Inflammatory macrophage treated with lipopolysaccharide for 1 hour (primary cell): ENCODE measurements at places on chromosomes 1 and 21.

DNA sequence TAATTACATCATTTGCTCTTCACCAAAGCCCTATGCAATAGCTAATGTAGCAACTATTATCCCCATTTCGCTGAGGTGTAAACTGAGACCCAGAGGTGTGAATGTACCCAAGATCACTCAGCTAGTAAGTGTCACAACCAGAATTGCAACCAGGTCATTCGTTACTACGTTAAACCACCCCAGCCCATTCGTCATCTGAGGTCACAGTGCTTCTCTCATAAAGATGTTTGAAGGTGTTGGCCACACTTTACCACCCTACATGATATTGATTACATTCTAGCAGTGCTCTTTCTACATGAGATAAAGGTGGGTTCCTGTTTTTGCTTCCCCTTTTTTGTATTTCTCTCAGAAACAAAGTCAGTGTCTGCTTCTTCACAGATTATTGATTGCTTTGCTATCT is 195.3 kb downstream of the ZBTB18 start:
- no peak for DNase-seq

DNA sequence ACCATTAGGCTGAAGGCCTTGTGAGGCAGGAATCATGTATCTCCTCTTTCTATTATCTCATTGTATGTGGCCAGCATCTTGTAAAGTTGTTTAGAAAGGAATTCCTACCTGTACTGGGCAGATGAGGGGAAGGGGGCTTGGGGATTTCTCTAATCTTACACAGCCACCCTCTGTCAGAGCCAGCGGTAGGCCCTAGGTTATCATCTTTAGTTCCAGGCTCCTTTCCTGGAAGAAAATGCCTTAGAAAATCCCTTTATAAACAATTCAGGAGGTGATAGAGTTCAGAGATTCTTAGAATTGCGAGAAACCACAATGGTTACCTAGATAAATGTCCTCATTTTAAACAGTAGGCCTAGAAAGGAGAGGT is 35.2 kb downstream of the DPT start:
- no peak for DNase-seq

- no peak for DNase-seq
Measured at GRCh38 chr1:7495962-7496361, 275.1 kb upstream of the VAMP3 start.

DNA sequence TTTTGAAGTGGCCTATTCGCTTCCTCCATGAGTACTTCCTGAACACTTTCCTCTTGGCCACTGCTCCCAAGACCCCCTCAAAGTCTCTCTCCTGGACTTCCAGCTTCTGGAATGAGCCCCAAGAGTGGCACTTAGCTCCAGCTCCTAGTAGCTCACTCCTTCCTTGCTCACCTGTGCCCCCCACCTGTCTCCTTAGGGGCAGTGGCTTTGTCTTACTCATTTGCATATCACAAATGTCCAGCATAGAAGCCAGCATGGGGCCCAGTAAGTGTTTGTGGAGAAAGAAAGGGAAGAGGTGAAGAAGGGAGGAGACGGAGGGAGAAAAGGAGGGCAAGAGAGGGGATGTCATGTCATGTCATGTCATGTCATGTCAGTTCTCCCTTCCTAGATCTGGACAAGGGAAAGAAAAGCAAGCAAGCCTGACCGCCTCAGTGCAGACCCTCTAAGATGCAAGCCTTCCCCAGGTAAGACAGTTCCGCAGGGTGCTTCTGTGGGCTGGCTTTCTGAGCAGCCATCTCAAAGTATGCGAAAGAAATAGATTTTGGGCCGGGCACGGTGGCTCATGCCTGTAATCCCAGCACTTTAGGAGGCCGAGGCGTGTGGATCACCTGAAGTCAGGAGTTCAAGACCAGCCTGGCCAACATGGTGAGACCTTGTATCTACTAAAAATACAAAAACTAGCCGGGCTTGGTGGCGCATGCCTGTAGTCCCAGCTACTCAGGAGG is 6.9 kb upstream of the MX1 start:
- no peak for DNase-seq

DNA sequence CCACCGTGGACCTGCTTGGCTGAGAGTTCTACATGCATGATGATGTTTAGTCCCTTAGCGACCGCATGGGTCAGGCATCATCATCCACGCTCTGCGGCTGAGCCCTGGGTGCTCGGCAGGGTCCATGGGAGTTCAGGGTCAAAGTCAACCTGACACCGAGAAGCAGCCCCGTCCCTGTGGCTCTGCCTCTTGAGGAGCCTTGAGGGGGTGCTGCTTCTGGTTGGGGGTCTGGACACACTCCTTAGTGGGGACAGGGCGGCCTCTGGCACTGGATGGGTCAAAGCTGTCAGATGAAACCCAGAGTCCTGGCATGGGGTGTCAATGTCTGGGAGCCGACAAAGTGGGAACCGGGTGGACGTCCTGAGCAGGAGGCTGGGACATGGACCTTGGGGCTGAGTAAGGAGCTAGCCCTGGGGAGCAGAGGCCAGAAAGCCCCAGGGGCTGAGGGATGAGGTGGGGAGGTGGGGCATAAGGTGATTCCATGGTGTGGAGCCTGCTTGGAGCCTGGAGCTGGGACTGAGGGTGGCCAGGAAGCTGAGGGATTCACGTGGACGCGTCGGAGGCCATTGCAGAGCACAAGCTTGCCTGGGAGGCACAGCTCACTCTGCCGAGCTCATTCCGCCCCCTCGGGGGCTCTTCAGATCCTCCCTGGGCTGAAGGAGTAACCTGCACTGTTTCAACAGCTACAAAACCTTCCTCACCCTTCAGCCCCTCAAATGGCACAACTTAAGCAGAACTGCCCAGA is 53.9 kb downstream of the UMODL1 start:
- DNase-seq: no peak

GRCh38 chr1:202648605-202649226 is 61.5 kb downstream of the SYT2 start:
- DNase-seq: no peak

- no peak for DNase-seq
Measured at GRCh38 chr1:15916916-15917315, 59.0 kb downstream of the ZBTB17 start.
